ENCODE measurements at places on chromosomes 4 and X. TPM values are rescaled to one million over a fixed set of nuclear protein-coding genes. Genes with fewer than 3 reads are reported as not detected.
A peak's percentile ranks its signal among the peaks of the same experiment; 100 is the strongest.

The TMEM154 gene
- total RNA-seq = 12.7 TPM

The ZCCHC18 gene
- total RNA-seq = 1.6 TPM

GRCh38 chrX:42597481-42597880 is 180.5 kb downstream of the PPP1R2C start:
- no peak overlapping the region for H3K27ac ChIP-seq
- H3K4me3 ChIP-seq = no peak overlapping the region
- no peaks in the 10 kb centered on the region for H3K36me3 ChIP-seq
- no peaks in the 10 kb centered on the region for H3K27me3 ChIP-seq

GRCh38 chr4:56139241-56139827 is 190.6 kb downstream of the CEP135 start:
- H3K27ac ChIP-seq = no peak overlapping the region
- no peak for DNase-seq
- no peak overlapping the region for H3K4me3 ChIP-seq
- H3K36me3 ChIP-seq = no peaks in the 10 kb centered on the region
- H3K4me1 ChIP-seq = no peaks in the 10 kb centered on the region

DNA sequence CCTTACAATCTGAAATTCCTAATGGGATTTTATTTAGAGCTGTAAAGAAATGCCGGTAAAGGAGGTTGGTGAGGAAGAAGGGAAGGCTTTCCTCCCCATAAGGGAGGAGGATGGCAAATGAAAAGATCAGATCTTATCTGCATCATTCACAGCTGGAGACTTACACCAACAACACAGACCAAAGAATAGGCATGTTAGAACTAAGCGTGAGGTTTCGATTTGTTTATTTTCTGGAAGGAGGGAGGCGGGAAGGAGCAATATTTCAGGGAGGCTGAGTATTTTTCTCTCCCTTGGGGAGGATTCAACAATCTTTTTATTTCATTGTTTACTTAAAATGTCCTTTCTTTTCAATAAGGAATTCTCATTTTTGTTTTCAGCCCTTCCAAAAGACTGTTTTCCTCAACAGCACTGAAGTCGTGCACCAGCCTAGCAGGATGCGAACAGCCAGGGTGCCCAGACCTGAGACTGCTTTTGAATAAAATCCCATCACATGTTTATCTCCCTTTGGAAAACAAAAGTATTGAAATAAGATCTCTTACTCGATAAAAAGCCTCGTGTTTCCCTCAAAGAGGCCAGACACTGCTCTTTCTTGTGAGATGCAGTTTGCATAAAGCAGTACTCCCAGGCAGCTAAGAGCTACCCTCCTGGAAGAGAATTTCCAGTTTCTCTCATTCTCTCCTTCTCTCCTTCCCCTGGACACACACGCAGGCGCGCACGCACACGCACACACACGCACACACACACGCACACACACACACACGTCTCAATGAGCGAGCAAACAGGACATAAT is 236.1 kb downstream of the MGST2 start:
- peaks cover 25% of the 10 kb centered on the region for H3K4me1 ChIP-seq
- no peaks in the 10 kb centered on the region for H3K36me3 ChIP-seq
- H3K27ac ChIP-seq = peak overlapping the region; percentile 56
- H3K27me3 ChIP-seq = no peaks in the 10 kb centered on the region

DNA sequence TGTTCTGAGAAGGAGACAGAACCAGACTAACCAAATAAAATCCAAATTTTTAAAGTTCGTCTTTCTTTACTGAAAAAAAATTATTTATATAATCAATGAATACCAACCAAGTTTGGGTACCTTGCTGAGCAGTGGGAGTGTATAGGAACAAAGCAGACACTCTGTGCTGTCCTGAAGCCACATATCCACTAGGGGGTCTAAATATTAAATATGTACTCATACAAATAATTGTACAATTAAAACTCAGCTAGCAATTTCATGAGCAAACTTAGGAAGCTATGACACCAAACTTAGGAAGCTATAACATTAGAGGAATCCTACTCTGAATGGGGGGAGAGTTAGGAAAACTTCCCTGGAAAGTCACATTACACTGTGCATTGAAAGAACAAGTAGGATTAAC is 582.0 kb upstream of the EPHA5 start:
- no peaks in the 10 kb centered on the region for H3K27me3 ChIP-seq
- H3K4me1 ChIP-seq = no peaks in the 10 kb centered on the region
- no peaks in the 10 kb centered on the region for H3K36me3 ChIP-seq
- no peak overlapping the region for H3K4me3 ChIP-seq

DNA sequence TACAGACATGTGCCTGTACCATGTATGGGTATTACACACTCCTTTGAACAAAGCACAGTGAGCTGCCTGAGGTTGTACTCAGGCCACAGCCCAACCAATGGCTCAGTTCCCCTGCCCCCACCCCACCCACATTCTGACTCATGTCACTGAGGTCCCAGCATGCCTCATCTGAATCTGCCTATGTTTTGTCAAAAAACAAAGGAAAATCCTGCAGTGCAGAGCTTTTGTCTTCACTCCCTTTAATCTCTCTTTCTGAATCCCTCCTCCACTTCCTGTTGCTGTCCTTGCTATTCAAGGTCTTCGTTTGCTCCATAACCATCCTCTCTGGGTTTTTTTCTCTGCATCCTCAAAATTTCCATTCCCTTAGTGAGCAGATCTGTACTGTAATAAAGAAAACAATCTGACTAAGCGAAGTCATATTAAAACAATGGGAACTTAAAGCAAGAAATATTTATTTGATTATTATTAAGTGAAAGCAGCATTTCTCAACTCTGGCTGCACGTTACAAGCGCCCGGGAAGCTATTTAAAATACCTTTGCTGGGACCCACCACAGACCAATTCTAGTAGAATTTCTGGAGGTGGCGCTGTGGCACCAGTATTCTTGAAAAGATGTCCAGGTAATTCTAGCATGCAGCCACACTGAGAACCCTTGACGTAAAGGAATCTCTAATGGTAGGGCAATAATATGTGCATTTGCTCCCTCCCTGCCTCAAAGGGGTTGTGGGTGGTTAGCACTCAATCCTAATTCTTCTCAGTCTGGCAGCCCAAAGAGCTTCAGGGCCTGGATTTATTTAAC is 8.7 kb downstream of the GUCY2F start:
- no peak for DNase-seq
- H3K4me1 ChIP-seq = peaks cover 3% of the 10 kb centered on the region
- H3K36me3 ChIP-seq = no peaks in the 10 kb centered on the region
- no peak overlapping the region for H3K27ac ChIP-seq
- H3K4me3 ChIP-seq = no peak overlapping the region

All from upper lobe of right lung (tissue), 1 donor.